ENCODE measurements at places on chromosomes 3 and 15.

- DNase-seq = no peak
These were observed 28.2 kb downstream of the DUOX1 start for GRCh38 chr15:45157974-45158373.

DNA sequence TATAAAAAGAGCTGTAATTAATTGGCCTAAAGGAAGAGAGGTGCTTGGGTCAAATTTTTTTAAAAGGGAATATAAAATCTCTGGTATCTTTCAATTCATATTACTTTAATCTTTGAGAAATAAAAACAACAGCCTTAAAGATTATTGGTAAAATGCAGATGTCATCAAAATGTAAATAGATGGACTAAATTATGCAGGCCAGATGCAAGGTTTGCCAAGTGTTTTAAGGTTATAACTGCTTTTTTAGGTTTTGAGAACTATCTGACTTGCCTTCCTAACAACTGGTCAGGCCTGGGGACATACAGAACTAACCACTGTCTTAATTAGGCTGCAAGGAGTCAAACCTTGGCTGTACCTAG lies 20.0 kb upstream of the OR5H1 start:
- no peak for DNase-seq

- DNase-seq = no peak
These were observed 12.5 kb upstream of the CADM2 start for GRCh38 chr3:84946240-84946639.

GRCh38 chr3:57784089-57784735 lies 28.1 kb downstream of the SLMAP start:
- no peak for DNase-seq

DNA sequence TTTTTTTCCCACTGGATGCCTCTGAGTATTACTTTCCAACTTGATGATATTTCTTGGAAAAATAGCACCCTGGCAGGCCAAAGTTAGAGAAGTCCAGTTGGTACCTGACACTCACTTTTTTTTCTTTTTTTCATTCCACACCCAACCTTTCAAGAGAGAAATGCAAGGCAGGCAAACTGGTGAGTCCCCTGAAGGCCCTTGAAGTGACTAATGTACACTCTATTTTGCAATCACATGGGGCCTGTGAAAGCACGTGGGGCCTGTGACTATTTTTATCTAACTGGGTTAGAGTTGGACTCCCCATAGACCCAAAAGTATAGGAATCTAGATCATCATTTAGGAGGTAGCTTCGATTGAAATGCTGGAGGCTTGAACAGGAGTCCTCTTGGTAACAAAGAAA lies 316.7 kb downstream of the CHL1 start:
- no peak for DNase-seq

GRCh38 chr3:129625072-129625874 lies 18.8 kb upstream of the PLXND1 start:
- no peak for DNase-seq

GRCh38 chr3:192570821-192571791 lies 156.2 kb downstream of the FGF12 start:
- DNase-seq = no peak

DNA sequence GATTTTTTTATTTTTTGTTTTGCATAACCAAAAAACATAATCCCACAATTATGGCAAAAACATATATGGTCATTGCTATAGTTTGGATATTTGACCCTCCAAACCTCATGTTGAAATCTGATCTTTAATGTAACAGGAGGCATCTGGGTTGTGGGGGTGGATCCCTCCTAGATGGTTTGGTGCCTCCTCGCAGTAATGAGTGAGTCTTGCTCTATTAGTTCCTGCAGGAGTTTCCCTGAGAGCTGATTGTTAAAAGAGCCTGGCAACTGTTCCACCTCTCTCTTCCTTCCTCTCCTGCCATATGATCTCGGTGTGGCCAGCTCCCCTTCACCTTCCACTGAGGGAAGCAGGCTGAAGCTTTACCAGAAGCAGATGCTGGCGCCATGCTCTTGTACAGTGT lies 33.2 kb upstream of the TRIM59 start:
- DNase-seq = no peak

DNA sequence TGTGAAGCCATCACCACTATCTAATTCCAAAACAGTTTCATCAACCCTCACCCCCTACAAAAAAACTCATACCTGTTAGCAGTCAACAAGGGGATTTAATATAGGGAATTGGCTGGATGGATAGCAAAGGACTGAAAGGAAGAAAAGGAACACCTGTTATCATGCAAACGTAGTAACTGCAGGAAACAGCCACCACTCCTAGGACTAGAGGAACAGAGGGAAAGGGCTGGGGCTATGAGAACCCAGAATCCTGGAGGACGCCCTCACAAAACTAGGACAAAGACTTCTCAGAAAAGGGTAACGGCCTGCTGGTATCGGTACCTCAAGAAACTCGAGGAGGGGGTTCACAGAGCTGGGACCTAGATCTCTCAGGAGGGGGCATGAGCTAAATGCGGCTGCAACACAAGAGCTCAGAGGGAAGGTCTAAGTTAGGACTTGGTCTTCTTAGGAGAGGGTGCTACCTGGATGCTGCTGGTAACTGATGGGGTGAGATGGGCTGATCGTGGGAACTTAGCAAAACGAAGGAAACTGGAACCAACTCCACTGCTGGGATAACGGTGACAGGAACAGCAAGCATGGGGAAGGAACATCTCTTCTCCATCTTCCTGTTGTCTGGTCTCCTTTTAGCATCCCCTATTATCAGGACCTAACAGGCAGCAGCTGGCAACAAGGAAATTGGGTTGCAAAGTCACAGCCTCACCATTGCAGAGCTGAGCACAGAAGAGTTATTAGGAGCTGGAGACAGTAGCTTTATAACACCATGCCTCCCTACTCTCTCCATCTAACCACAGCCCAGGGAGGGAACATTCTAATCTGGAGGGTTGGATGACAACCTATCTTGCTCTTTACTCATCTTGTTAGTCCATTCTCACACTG lies 147.7 kb downstream of the UACA start:
- DNase-seq = no peak

DNA sequence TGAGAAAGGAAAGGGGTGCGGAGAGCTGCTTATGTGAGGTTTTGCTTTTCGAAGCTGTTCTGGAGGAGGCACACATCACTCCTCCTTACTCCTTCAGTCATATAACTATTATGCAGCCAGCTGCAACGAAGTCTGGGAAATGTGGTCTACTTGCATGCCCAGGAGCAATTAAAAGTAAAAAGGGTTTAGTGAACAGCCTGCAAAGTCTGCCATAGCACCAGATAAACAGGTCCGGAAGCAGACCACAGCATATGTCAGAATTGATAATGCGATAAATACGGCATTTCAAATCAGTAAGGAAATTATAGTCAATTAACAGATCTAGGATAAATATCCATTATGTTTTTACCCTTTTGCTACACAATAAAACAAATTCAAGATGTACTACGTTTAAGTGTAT lies 99.5 kb downstream of the POLR2M start:
- no peak for DNase-seq

- no peak for DNase-seq
These were observed 47.4 kb downstream of the CBLB start for GRCh38 chr3:105821433-105821832.

DNA sequence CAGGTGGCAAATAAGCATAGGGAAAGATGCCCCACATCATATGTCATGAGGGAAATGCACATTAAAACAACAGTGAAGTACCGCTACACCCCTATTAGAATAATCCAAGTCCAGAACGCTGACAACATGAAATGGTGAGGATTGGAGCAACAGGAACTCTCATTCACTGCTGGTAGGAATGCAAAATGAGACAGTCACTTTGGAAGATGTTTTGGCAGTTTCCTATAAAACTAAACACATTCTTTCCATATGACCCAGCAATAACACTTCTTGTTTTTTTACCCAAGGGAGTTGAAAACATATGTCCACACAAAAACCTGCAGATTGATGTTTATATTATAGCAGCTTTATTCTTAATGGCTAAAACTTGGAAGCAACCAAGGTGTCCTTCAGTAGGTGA lies 116.4 kb upstream of the TOPAZ1 start:
- DNase-seq = no peak

DNA sequence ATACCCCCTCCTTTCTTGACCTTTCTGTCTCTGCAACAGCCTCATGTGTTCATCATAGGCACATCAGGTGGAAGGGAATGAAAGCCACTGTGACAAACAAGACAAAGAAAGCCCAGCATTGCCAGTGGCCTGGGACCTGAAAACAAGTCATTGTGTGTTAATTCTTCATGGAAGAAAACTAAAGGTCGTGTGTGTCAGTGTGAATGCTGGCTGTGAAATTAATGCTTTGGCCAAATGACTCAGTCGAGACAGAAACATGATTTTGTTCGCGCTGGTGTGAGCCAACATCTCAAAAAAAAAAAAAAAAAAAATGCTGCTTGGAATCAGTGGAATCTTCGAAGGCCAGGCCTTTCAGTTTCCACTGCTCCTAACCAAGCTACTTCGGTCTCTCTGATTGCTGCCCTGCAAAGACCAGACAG lies 386.5 kb upstream of the PROK2 start:
- DNase-seq = no peak

GRCh38 chr3:192577271-192577670 lies 150.1 kb downstream of the FGF12 start:
- no peak for DNase-seq

DNA sequence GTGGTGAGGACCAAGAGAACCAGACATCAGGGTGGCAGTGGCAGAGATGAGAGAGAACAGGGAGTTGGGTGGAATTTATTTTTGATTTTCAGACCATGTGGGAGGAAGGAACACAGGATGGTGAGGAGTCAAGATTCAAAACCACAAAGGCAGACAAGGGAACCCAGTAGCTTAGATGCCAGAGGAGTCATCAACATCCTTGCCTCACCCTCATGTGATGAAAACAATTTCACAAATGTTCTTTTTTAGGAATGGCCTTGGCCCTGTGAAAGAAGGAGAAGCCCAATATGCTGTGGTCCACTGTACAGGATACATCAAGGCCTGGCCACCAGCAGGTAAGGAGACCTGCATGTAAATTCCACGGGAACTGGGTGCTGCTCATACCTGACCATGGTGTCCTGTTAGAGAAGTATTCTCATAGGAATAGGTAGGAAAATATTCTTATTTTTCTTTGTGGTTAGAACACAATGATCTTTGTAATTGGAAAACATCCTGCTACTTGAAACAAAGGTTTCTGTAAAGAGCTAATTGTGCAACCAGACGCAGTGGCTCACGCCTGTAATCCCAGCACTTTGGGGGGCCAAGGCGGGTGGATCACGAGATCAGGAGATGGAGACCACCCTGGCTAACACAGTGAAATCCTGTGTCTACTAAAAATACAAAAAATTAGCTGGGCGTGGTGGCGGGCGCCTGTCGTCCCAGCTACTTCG lies 110.0 kb downstream of the ARNT2 start:
- DNase-seq = no peak

DNA sequence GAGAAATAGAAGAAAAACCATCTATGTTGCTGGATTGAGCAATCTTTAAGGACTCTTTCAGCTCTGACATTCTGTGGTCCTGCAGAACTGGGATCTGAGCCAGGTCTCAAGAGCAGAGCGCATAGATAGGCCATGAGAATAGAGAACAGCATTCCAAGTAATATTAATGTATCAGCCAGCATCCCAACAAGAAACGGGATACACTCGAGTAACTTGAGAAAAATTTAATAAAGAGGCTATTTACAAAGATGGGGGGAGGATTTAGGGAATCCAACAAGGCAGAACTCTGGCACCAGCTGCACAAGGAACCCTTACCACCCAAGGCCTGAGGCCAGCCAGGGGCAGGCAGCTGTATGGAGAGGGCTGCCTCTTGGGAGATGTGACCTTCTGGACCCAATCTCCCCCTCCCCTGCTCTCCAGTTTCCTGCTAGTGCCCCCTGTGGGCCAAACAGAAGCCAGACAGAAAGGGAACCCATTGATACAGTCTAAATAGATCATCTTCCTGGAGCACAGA lies 8.2 kb downstream of the TMOD2 start:
- DNase-seq = no peak

- DNase-seq = no peak
These were observed 245.3 kb upstream of the P2RY1 start for GRCh38 chr3:152589644-152590043.

GRCh38 chr3:42653560-42654330 lies at the start of gene ZBTB47:
Gene ZBTB47 (plus strand): TSS chr3:42653697. CDS start chr3:42658356, 4,659 bp downstream.
- DNase-seq = no peak

DNA sequence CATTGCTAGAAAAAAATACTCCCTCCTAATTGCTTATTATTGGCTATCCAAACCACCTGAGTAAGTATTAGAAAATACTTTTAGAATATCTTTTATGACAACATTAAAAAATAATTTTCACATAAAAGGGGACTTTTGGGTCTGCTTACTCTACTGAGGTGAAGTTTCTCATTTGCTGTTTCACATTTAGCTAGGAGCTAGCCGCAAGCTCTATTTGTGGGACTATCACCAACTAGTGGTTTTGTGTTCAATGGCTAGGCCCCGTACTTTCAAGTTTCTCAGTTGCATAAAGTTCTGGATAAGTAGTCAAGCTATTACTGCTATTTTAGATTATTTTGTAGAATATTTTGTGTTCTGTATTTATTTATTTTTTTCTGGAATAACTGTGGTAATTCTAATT lies 244.2 kb upstream of the SLITRK3 start:
- no peak for DNase-seq

GRCh38 chr3:142602619-142603385 lies 6.6 kb downstream of the PLS1 start:
- no peak for DNase-seq

- no peak for DNase-seq
These were observed 981.2 kb downstream of the SQOR start for GRCh38 chr15:46616033-46616432.

GRCh38 chr3:54094926-54095325 lies 27.4 kb upstream of the CACNA2D3 start:
- DNase-seq = no peak

DNA sequence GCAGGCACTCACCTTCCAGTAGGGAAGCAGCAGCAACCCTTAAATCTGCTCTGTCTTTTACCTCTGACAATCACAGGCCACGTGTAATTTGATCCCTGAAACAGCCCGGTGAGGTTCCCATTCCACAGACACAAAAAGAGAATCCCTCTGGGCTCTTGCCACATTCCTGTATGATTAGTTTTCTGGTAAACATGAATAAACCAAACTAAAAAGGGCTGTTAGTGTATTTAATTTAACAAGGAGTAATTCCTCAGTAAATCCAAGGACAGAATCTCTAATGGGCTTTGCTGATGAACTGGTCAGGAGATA lies 186.9 kb downstream of the FAM43A start:
- DNase-seq = peak; percentile 31

DNA sequence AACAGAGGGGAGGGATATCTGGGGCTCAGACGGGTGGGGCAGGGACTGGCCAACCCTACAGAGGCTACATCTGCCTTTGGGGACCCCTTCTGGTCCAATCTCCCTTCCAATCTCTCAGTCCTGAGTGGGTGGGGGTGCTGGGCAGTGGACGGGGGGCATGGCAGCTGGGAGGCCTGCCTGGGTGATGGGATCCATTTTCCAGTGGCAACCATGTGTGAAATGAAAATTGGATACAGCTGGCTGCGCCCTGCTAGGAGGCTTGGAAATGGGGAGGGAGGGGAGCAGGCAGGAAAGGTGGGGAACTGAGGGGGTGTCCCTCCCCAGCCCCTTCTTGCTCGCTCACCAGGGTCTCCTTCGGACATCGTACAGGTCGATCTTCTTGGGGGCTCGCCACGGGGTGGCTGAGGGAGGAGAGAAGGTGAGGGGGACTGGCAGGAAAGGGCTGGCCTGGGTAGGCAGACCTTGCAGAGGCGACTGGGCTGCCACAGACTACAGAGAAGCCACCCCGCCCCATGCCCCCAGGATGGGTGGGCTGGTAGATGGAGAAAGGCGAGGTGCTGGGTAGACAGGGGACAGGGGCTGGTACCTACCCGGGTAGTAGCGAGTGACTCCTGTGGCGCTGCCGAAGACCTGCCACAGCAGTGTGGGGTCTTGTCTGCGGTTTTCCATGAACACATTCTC lies 21.2 kb upstream of the TMEM115 start:
- DNase-seq = no peak
